ELR (cell line): ENCODE measurements at places on chromosomes 2 and 18.

DNA sequence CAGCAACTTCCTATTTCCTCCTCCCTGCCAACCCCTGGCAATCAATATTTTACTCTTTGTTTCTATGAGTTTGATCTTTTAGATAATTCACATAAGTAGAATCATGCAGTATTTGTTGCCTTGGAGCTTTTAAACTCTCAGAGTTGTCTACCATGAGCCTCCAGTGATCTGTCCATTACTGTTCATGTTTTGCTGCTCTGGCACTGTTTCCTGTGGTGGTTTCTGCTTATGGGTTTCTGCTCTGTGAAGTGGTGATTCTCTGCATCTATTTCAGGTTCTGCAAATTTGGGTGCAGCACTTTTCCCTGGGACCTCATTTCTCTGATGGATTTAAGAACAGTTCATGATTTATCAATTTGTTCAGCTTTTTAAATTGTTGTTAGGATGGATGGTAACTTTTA is 908.1 kb upstream of the FANCL start:
- no peak for DNase-seq

GRCh38 chr18:45974088-45974536 is 7.0 kb upstream of the EPG5 start:
- peak; percentile 88 for DNase-seq

- no peak for DNase-seq
Measured at GRCh38 chr2:198917926-198918720, 539.6 kb downstream of the SATB2 start.

- DNase-seq: no peak
Measured at GRCh38 chr18:69158944-69159343, 241.7 kb upstream of the DOK6 start.

DNA sequence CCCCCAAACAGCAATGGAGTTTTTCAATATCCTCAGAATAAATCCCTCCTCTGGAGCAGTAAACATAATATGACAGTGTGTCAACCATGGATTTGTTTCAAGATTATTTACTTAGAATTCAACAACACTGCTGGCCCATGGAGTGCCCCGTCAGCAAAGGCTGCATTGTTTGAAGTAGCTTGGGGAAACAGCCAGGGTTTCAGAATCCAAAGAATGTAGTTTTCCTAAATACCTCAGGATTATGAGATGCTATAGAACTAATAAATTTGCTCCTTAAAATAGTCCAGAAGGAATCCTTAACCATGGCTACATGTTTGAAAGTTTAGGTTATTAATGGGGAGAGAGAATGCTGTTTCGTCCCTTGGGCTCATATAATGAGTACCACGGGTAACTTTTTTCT is 13.1 kb upstream of the CETN1 start:
- DNase-seq: no peak

DNA sequence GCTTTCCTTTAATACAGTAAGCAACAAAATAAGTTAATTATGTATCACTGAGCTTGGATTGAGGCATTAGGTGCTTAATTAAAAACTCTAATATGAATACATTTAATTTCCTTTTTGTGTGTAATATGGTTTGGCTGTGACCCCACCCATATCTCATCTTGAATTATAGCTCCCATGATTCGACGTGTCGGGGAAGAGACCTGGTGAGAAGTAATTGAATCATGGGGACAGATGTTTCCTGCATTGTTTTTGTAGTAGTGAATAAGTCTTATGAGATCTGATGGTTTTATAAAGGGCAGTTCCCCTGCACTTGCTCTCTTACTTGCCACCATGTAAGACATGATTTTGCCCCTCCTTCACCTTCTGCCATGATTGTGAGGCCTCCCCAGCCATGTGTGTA is 325.4 kb upstream of the CDH7 start:
- DNase-seq: no peak

GRCh38 chr2:238668426-238668825 is 179.5 kb upstream of the TWIST2 start:
- DNase-seq: no peak

GRCh38 chr2:198452327-198452726 is 647.9 kb downstream of the PLCL1 start:
- DNase-seq: no peak

GRCh38 chr2:3871002-3871401 is 167.6 kb downstream of the DCDC2C start:
- no peak for DNase-seq

- DNase-seq: no peak
Measured at GRCh38 chr2:233852056-233852455, 2.3 kb downstream of the HJURP start.

GRCh38 chr2:23354554-23354953 is 30.4 kb upstream of the KLHL29 start:
- DNase-seq: no peak

DNA sequence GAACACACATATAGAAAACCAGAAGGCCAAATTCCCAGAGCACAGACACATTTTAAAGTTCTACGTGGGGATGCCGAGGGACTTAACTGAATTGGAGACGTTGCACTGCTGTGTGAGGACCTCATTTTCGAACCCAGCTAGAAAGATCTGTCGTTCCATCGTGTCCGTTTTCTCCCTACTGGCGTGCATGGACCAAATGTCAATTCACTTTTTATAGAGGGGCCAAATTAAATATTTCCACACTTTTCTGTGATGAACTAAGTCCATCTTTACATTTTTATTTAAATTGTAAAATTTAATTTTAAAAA is 692 bp upstream of the TSHZ1 start:
- peak; percentile 62 for DNase-seq

DNA sequence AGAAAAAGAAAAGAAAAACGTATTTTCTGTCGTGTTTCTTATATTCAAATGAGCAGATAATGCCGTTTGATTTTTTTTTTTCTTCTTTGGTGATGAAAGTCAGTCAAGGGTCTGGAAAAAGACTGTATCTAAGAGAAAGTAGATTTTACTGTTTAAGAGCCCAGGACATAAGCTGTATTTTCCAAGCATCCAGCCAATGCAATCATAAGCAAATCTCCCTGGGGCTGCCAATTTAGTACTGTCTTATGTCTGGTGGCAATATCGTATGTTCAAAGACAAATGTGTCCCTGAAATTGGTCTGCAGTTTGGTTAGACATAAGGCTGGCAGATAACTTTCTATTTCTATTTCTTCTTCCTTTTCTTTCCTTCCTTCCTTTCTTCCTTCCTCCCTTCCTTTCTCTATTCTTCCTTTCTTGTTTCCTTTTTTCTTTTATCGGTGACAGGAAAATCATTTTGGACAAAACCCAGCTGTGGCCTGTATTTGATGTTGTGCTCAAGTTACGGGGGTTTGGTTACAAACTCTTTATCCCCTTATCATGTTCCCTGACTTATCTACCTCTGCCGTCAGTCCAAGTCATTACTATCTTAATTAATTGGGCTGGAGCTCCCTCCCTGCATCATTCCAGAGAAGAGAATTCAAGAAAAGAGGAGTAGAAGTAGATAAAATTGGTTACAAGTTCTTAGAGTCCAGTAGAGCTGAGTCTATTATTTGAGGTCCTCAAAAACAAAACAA is 683.4 kb upstream of the FSHR start:
- DNase-seq: no peak

GRCh38 chr2:196322973-196323810 is 151.8 kb upstream of the STK17B start:
- DNase-seq: peak; percentile 66

DNA sequence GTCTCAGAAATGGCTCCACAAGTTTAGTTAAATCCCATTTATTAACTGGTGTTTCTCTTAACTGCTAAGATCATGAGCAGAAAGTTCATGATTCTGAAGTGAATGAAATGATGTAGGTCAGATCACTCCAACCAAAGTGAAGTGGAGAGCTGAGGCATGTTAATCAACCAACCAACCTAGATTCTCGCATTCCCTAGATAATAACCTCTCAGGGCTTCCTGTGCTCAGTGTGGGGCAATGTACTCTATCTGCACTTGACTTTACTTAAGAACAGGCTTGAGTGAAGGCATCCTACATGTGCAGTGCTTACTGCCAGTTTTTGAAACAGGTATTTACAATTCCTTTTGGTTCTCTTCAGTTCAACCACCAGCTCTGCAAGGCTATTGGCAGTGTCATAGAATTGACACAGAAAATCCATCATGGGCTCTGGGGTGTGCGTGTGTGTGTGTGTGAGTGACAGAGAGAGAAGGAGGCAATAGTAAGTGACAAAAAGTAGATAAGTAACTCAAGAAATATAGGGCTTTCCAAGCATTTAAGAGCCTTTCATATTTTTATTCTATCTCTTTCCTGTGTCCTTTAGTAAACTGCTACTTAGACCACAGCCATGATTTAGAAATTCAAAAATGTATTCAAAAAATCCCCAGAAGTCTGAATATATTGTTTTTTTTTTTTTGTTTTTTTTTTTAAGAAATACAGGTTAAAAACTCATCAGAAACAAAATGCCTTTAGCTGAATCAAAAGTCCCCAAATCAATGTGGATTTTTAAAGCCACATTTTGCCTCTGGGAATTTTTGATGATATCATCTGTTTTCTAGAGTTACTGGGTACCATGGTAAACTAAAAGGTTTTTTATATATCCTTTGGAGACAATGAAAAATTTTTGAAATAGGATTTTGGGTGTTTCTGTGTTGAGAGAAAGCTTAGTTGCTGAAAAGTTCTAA is 28.6 kb downstream of the DOCK10 start:
- no peak for DNase-seq

GRCh38 chr2:201150454-201151020 is 32.4 kb upstream of the CASP10 start:
- DNase-seq: peak; percentile 53

- DNase-seq: peak; percentile 75
Measured at GRCh38 chr18:41128545-41128944, 826.5 kb upstream of the PIK3C3 start.

- peak; percentile 51 for DNase-seq
Measured at GRCh38 chr2:180077295-180077906, 70.3 kb upstream of the CWC22 start.

DNA sequence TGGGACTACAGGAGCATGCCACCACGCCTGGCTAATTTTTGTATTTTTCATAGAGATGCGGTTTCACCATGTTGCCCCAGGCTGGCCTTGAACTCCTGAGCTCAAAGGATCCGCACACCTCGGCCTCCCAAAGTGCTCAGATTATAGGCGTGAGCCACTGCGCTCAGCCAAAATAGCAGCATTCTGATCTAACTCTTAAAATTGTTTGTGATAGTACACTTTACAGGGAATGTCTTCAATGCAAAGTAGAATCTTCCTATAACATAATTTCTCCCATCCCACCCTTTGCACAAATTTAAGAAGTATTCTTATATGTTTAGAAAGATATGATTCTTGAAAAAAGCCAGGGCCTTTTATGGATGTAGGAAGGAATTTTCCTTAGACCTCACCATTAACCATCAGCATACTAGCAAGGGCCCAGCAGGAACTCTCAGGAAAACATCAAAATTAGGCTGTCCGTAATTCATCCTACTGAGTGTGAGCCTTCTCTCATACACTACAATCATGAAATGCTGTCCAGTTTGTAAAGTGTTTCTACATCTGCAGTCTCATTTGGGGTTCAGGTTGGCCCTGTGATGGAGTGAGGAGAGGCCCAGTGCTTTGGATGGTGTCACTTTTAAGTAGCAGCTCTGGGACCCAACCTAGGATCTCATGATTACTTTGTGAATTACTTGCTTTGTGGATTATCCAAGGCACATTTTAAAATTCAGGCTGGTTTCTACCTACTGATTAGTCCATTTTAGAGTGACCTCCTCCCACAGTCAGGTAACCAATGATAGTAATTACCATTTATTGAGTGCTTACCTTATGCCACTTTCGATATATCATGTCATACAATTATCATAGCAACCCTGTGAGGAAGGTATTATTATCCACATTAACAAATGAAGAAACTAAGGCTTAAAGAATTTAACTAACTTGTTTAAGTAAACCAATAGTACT is 37.5 kb upstream of the DLX1 start:
- no peak for DNase-seq

DNA sequence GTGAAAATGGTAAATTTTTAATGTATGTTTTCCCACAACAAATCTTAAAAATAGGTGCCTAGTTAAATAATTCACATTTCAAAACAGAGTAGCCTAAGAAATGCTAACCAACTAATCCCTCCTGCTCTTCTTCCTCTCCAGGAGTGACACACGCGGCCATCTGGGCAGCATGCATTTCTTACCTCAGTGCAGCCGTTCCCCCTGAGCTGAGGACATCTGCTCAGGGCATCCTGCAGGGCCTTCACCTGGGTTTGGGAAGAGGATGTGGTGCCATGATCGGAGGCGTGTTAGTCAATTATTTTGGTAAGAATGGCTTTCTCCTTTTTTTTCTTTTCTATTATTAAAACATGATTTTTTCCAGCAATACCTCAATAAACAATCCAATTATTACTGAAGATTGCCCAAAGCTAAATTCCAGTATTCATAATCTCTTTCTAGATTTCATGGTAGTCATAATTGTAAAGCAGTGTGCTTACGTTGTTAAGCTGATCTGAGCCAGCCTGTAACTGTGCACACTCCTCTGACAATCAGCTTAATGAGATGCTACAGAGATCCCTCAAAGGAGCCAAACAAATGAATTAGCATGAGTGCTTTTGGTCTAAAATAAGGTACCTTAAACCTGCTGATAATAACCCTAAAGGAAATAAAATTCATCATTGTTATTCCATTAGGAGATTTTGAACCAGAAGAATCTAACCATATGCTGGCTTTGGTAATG is 45.8 kb downstream of the NEMP2 start:
- DNase-seq: no peak

- no peak for DNase-seq
Measured at GRCh38 chr2:171136024-171136423, 24.7 kb downstream of the TLK1 start.

DNA sequence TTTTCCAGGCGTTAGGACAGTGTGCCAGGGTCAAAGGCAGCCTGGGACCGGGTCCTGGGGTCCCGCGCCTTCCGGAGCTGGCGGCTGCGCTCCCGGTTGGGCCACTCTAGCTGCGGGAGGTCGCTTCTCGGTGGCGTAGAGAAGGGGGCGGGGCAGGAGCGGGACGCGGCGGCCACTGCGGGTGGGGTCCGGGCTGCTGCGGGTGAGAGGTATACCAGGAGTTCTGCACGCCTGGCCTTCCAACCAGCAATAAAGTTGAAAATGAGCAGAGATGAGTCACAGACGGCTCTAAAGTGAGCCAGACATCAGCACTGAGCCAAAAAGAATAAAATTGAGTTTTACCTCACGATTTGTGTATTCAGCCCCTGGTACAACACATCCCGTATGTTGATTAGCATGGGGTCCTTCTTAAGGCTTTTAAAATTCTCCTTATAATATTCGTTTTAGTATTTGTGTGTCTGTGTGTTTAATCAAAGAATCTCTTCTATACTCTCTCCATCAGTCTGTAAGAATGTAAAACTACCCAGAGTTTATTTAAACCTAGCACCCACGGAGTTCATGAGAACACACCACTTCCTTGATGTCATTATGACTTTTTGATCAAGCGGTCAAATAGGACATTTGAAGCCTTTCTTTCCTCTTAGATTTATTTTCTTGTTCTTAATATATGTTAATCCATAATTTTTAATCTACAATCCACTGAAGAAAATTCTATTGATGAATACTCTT is at the start of gene C1GALT1C1L:
Gene C1GALT1C1L (minus strand): TSS at position 108 of the 729 bp plus-strand sequence. CDS start 107 bp downstream, at position 1.
- peak; percentile 60 for DNase-seq

DNA sequence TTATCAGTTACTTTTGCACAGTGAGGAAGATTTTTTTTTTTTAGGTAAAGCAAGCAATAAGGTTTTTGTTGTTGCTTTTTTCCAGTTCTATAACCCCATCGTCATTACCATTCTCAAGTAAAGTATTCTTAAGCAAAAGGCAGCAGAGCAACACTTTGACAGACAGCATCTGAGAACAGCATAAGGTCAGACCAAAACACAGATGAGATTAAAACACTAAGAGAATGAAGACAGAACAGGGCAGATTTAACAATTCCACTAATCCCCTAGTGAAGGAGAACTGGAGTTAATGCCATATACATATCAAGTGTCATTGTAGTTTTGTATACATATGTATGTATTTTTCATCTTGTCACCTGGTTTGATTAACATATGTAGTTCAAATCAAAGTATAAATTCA is 290.2 kb downstream of the METTL4 start:
- DNase-seq: no peak
